Stimulated activated CD4-positive, alpha-beta T cell treated with anti-CD3 and anti-CD28 coated beads, Interleukin-12 subunit alpha, Interleukin-12 subunit beta, amount 100 ng/mL, for 4 hours (primary cell): ENCODE measurements at places on chromosomes 6 and 20.

- no peak for DNase-seq
Observed at GRCh38 chr6:4023240-4023639, 55.7 kb downstream of the FAM217A start.

DNA sequence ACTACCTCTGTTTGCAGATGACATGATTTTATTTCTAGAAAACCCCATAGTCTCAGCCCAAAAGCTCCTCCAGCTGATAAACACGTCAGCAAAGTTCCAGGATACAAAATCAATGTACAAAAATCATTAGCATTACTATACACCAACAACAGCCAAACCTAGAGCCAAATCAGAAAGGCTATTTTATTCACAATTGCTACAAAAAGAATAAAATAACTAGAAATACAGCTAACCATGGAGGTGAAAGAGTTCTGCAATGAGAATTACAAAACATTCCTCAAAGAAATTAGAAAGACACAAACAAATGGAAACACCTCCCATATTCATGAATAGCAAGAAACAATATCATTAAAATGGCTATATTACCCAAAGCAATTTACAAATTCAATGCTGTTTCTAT, 65.6 kb upstream of the HTR1E start:
- no peak for DNase-seq

- no peak for DNase-seq
Observed at GRCh38 chr20:6784210-6784631, 16.7 kb downstream of the BMP2 start.

- DNase-seq, result no peak
Observed at GRCh38 chr6:161882196-161882765, 608.4 kb upstream of the AGPAT4 start.

- no peak for DNase-seq
Observed at GRCh38 chr20:6630514-6630913, 137.0 kb upstream of the BMP2 start.

- DNase-seq, result no peak
Observed at GRCh38 chr6:134464690-134465411, 146.9 kb upstream of the SGK1 start.

- no peak for DNase-seq
Observed at GRCh38 chr20:9087531-9088217, 18.8 kb downstream of the PLCB4 start.

GRCh38 chr6:498795-499231, 107.3 kb downstream of the IRF4 start:
- DNase-seq, result no peak

- no peak for DNase-seq
Observed at GRCh38 chr6:705047-705446, 12.1 kb upstream of the EXOC2 start.

GRCh38 chr6:103000688-103001087, 1607.2 kb downstream of the GRIK2 start:
- no peak for DNase-seq

GRCh38 chr6:25006565-25007001, 70.8 kb upstream of the RIPOR2 start:
- DNase-seq, result no peak

- DNase-seq, result no peak
Observed at GRCh38 chr6:53240139-53240538, 91.5 kb upstream of the GCM1 start.

GRCh38 chr20:34543463-34544056, 15.0 kb upstream of the MAP1LC3A start:
- DNase-seq, result no peak

DNA sequence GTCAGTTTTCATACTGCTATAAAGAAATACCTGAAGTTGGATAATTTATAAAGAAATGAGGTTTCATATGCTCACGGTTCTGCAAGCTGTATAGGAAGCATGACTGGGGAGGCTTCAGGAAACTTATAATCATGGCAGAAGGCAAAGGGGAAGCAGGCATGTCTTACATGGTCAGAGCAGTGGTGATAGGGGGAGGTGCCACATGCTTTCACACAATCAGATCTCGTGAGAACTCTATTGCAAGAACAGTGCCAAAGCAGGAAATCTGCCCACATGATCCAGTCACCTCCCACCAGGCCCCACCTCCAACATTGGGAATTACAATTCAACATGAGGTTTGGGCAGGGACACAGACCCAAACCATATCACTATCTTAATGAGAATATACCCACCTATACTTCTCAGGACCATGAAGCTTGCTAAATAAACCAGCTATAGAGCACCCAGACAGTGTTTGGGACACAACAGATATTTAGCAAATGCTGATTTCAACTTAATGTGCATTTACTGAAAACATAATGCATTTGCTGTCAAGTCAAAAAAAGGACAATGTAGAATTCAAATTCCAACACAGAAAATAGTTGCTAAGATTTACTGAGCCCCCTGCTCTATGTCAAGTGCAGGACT, 63.8 kb downstream of the TNFRSF21 start:
- DNase-seq, result no peak

GRCh38 chr6:81751388-81752083, 945 bp downstream of the TENT5A start:
- DNase-seq, result peak; percentile 23

- DNase-seq, result no peak
Observed at GRCh38 chr6:170124150-170124549, 166.7 kb downstream of the DLL1 start.

GRCh38 chr20:42749556-42749955, 440.1 kb downstream of the PTPRT start:
- no peak for DNase-seq

- DNase-seq, result no peak
Observed at GRCh38 chr6:149887343-149887742, 10.6 kb downstream of the RAET1E start.

DNA sequence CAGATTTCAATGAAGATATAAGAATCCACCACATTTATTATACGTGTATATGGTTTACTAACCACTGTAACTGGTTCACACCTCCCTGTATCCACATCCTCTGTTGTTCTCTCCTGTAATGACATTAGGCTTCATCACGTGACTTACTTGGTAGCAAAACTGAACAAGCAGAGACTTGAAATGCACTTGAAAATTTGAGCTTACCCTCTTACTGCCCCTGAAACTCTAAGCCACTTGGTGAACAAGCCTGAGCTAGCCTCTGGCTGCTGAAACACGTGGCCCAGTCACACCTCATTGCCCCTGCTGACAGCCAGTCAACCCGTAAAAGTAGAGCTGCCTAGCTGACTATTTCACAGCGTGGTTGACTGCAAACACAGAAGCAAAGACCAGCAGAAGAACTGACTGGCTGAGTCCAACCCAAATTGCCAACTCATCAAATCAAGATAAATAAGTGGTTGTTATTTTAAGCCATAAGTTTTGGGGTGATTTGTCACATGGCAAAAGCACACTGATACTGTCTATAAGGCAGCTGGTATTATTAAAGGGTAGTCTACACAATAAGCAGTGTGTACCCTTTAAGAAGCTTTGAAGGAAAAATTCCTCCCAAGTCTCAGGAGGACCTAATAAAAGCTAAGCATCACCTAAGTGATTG, 109.0 kb downstream of the RALGAPA2 start:
- no peak for DNase-seq

- DNase-seq, result no peak
Observed at GRCh38 chr20:32610472-32611218, 25.5 kb upstream of the NOL4L start.

DNA sequence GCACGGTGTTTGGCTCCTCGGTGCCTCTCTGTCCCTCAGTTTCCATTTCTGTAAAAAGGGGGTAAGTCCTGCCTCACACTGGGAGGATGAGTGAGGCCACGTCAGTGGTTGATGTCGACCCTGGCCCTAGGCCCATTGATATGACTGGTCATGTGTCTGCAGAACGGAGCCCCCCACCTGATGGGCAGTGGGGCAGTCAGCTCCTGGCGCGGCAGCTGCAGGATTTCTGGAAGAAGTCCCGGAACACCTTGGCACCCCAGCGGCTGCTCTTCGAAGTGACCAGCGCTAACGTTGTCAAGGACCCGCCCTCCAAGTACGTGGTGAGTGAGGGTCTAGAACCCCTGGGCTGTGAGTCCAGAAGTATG, 1.2 kb downstream of the SNX21 start:
- no peak for DNase-seq

DNA sequence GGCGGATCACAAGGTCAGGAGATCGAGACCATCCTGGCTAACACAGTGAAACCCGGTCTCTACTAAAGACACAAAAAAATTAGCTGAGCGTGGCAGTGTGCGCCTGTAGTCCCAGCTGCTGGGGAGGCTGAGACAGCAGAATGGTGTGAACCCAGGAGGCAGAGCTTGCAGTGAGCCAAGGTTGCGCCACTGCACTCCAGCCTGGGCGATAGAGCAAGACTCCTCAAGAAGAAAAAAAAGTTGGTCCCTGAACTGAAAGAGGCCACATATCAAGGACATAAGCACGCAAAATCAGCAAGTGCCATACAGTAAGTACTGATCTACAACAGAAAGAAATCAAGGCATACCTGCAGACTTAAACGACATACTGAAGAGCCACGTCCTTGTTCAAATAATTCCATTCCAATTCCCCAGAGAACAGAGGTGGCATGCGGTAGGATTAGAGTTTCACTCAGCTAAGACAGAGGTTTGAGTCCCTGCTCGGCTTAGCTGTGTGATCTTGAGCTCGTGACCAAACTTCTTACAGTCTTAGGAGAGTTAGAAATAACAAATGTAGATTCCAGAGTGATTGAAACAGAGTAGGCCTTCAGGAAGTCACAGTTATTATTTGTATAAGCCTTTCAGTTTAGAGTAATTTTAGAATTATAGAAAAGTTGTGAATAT, 29.2 kb downstream of the B4GALT5 start:
- DNase-seq, result no peak

DNA sequence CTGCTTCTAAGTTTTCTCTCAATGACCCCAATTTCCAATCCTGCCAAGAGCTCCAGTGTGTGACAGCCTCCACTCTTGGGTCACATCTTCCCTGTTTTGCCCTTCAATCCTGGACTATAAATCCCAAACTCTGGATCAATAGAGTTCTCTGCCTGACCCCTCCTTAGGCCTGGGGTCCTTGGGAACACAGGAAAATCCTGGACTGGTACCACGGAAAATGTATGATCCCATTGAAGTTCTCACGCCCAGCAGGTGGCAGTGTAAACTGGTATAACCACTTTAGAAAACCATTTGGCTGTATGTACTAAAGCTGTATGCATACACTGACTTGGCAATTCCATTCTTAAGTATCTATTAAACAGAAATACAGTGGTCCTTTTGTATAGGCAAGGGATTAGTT, 98.0 kb downstream of the SNAP25 start:
- no peak for DNase-seq

DNA sequence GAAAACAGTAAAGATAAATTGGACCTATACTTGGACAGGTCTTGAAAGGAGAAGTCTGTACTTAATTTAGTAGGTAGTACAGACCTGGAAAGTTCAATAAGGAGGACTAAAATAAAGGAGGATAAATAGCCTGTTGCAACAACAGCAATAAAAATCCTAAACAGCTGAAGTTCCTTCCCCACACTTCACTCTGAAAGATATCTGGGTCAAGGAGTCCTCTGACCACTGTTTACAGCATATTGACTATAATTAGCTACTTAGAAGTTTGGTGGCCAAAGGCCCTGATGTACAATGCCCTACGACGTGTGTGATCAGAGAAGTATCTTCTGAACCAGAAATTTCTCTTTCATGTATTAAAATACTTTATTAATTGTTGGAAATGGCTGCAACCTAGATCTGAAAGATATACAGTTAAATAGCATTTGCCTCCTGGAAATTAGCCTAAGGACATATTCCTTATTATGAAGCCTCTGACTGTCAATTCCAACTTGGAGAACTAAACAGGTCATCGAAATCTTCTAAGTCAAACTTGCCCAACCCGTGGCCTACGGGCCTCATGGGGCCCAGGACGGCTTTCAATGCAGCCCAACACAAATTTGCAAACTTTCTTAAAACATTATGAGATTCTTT, 82.8 kb downstream of the KIF13A start:
- no peak for DNase-seq
